ENCODE measurements at places on chromosomes 4 and X.

DNA sequence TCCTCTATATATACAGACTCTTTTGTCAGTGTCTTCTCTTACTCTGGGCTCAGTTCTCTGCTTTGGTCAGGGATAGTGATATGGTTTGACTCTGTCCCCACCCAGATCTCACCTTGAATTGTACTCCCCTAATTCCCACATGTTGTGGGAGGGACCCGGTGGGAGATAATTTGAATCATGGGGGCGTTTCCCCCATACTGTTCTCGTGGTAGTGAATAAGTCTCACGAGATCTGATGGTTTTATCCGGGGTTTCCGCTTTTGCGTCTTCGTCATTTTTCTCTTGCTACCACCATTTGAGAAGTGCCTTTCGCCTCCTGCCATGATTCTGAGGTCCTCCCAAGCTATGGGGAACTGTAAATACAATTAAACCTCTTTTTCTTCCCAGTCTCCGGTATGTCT, 144.4 kb downstream of the GLUD2 start:
- no peak for DNase-seq

DNA sequence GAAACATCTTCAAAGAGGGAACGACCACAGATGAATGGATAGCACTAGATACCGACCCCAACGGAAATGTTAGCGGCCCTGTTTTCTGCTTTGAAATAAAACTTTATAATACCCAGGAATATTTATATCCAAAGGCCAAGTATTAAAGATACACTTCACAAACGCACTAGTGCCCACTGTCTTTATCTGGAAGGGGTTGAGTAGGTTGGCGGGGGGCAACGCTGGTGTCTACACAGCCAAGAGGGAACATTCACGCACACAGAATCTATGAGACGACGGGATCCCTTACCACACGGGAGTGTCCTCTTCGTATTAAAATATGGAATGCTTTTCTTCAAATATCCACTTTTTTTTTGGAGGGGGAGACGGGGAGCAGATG, 3.3 kb downstream of the HAND2 start:
- DNase-seq = no peak

- no peak for DNase-seq
These were observed 457.4 kb downstream of the IL1RAPL1 start for GRCh38 chrX:29044423-29045184.

DNA sequence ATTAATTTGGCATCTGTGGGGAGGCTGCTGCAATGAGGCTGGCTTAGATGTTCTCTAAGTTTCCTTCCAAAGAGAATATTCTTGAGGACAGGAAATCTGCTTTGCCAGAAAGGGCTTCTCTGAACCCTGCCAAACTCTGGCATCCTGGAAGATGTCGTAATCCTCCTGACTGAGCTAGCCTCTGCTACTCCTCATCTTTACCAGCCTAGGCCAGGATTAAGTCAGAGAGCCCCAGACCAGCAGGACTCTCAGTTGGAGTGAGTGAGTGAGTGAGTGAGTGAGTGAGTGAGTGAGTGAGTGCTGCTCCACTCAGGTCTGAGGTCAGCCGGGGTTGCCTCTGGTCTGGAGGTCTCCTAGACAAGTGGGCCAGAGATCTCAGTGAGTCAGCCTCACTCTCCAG, 104.9 kb upstream of the SOD3 start:
- no peak for DNase-seq

- DNase-seq = no peak
These were observed 886.4 kb upstream of the ADGRL3 start for GRCh38 chr4:60313611-60314178.

- no peak for DNase-seq
These were observed 167.9 kb downstream of the COL4A6 start for GRCh38 chrX:108270280-108270679.

- DNase-seq = no peak
These were observed 1.6 kb downstream of the KCTD8 start for GRCh38 chr4:44446801-44447562.
